ENCODE measurements at places on chromosomes 7 and 10. TPM values are rescaled to one million over a fixed set of nuclear protein-coding genes. Genes with fewer than 3 reads are reported as not detected.

Gene HTRA1
- total RNA-seq: 0.11 TPM

Gene KAZALD1
- total RNA-seq: 4.3 TPM

Gene CPA4
- total RNA-seq: 0.37 TPM

Gene GPR85
- not detected for total RNA-seq

Gene ITGA8
- not detected for total RNA-seq

Gene RBAK
- 8.0 TPM for total RNA-seq

Gene ITPRID1
- total RNA-seq: not detected

Gene FKBP14
- total RNA-seq: 3.0 TPM

- no peak for DNase-seq
Observed at GRCh38 chr7:42024537-42024936, 212.5 kb downstream of the GLI3 start.

- no peak for DNase-seq
Observed at GRCh38 chr7:44498230-44498954, 7.9 kb upstream of the NUDCD3 start.

GRCh38 chr7:103149808-103150180 lies 895 bp upstream of the NAPEPLD start:
- DNase-seq: no peak

- DNase-seq: no peak
Observed at GRCh38 chr10:77631241-77631640, 6.4 kb downstream of the KCNMA1 start.

DNA sequence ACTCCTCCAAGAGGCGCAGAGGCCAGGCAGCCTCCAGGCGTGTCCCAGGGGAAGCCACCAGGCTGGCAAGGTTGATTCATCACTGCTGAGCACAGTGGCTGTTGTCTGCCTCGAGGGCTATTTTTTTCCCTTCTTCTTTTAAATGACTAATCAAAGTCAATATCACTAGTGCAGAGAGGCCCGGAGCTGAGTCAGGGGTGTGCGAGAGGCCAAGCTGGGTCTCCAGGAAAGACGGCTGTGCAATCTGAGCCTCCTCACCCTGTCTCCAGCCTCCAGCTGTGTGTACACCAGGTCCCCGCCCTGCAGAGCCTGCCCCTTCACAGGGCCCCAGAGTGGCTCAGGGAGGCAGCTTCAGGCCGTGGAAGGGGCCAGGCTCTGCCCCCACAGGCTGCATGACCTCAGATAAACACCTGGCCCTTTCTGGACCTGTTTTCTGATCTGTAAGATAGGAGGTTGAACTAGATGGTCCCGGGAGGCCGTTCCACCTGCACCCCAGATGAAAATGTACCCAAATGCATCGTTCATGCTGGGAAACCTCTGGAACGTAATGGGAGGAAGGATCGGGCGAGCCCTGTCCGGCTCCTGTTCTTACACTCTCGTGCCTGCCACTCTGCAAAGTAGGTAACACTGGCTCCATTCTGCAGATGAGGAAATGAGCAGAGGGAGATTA lies 3.7 kb downstream of the STX1A start:
- DNase-seq: no peak

- DNase-seq: no peak
Observed at GRCh38 chr10:44806950-44807349, 104.2 kb upstream of the TMEM72 start.

DNA sequence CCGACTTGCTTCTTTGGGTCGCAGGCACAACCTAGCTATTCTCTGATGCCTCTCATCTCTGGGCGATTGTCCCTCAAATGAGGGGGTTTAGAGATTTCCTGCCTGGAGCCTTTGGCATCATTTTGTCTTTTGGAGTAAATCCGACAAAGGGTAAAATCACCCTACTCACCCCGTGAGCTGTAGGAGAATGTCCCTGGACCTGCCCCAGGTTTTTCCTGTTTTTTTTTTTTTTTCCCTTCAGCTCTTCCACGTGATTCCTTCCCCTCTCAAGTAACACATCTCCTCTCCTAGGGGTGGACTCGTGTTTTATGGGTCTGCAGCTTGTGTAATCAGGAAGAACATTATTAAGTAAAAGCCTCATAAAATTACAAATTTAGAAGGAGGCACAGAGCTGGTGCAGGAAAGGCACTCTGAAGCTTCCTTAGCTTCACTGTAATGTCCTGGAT lies 128.4 kb upstream of the ZNF746 start:
- no peak for DNase-seq

- no peak for DNase-seq
Observed at GRCh38 chr7:117085275-117085674, 132.0 kb downstream of the ST7 start.

GRCh38 chr7:116159711-116160110 lies 50.6 kb upstream of the TES start:
- no peak for DNase-seq

DNA sequence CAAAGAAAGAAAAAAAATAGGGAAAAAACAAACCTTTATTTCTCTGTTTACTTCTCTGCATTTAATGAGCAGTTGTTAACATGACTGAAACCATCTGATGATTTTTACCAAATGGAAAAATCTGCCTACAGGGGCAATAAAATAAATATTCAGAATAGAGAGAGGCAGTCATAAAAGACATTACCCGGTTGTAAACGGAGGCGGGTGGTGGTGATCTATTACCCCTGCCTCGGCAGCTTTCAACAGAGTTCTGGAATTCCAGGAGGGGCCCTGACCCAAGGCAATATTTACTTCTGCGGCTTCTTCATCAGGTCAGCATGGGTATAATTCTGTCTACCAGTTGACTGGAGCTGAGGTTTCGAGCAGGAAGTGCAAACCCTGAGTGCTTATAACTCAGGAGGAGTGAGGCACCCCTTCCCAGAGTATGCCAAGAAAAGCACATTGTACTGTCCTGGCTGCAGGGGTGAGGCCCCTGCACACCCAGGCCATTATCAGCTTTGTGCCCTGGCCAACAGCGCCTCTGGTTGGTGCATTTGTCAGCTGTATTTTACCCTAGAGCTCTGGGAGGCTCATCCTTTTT lies 8.2 kb upstream of the CXCL12 start:
- no peak for DNase-seq

- no peak for DNase-seq
Observed at GRCh38 chr7:84675633-84676034, 481.0 kb upstream of the SEMA3A start.

DNA sequence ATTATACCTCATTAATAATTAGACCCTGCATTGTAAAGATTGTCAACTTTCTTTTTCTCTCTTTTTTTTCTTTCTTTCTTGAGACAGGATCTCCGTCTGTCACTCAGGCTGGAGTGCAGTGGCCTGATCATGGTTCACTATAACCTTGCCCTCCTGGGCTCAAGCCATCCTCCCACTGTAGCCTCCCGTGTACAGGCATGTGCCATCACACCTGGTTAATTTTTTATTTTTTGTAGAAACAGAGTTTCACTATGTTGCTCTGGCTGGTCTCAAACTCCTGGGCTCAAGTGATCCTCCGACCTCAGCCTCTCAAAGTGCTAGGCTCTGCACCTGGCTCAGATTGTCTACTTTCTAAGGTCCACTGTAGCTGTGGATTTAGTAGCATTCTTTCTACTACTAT lies 50.7 kb downstream of the MDFIC start:
- no peak for DNase-seq

DNA sequence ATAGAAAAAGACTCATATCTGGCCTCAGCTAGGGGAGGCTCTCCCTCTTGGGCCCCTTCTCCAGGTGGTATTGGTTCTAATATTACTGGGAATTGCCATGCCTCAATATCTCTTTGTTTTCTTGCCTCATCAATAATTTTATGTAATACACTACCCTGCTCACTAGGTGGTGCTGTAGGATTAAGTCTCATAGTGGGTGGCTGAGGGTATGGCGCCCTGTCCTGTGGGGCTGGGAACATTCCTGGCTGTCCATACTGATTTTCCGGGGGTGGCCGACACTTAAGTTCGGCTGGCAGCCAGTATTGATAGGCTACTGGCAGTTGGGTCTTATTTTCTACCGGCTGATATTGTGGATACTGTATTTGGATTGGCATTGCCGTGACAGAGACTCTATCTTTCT lies 9.0 kb upstream of the TAS2R3 start:
- DNase-seq: no peak

DNA sequence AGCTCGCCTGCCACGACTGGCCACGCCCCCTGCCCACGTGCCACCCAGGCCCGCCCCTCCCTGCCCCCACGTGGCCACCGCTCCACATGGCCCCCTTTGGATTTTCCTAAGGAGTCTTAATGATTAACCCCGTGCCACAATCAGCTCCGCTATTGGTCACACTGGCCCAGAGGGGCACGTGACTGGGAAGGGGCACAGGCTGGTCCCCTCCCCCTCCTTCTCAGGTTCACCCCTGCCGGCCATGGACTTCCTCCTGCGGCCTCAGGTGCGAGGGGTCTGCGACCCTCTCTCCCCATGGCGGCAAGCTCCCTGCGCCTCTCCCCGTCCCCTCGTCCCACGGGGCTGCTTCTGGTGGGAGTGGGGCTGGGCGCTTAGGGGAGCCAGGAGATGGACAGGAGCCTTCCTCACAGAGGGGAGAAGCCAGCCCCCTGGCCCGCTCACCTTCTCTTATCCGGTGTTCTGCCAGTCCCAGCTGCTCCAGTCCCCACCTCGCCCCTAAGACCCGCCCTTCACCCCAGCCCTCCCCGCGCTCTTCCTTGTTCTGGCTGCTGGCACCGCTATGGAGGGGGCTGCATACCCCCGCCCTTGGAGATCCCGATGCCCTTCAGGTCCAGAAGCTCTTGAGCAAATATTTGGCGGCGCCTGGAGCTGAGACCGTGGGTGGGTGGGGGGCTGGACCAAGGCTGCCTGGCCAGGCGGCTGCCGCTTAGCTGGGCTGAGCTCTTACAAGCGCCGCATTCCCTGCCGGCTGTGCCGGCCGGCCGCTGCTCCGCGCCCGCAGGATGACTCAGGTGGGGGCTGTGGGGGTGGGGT lies 3.2 kb downstream of the SLC4A2 start:
- DNase-seq: no peak

- no peak for DNase-seq
Observed at GRCh38 chr7:24715171-24715570, 42.1 kb downstream of the GSDME start.

Data from GM12878 (cell line).